NCI-H748 treated with DMSO at 0.1 percent for 48 hours (cell line): ENCODE measurements at places on chromosomes 12 and 14.

- no peak for DNase-seq
These were observed 28.1 kb downstream of the FBXO21 start for GRCh38 chr12:117162167-117162539.

DNA sequence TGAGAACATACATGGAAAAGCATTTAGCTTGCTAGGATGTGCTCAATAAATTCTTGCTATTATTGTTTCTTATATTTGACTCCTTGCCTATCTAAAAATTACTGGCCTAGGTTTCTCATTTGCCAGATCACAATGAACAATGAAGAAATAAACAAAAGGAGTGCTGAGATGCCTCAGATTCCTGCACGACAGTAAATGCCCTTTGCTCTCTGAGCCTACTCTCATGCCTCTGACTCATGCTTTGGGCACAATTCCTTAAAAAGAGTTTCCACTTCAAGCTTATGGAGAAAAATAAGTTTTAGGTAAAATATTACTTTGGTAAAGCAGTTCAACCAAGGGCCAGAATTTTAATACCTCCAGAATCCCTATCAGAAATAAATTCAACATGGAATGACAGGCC is 30.9 kb downstream of the GRIN2B start:
- no peak for DNase-seq

DNA sequence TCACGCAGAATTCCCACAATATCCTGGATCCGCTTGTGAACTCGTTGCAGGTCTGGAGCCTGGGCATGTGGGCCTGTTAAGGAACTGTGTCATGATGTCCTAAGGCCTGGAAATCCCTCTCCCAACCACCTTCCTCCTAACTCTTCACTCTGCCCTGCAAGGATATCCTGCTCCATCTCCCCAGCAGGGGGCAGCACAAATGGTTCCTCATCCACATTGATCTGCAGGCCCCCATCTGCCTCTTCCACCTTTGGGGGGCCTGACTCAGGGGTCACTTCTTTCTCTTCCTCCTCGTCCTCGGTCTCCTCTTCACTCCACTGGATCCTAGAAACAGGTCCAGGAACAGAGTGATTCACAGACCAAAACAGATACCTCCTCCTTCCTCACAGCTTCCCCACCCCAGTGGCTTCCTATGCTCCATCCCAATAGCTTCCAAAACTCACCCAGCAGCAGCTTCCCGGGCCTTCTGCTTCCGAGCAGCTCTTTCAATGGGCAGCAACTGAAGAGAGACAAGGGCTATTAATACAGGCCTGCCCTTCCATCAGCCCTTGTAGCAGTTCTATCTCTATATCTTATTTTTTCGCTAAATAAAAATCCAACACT is 4.5 kb downstream of the NOP2 start:
- peak; percentile 5 for DNase-seq

- no peak for DNase-seq
These were observed 241.4 kb downstream of the NUAK1 start for GRCh38 chr12:105897311-105897725.

DNA sequence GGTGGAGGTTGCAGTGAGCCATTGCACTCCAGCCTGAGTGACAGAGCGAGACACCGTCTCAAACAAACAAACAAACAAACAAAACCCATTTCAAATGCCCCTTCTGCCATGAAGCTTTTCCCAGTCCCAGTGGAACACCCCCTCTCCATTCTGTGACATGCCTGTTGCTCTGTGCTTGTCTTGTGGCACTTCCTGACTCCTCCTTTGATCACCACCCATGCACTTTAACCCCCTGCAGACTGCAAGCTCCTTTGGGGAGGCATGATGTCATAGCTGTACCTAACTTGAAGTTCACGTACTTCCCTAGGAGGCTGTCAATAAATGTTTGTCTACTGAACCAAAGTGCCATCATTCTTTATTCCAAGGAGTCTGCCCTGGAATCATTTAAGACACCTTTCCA is 64.7 kb downstream of the TMCC3 start:
- DNase-seq: no peak

- no peak for DNase-seq
These were observed 4.1 kb upstream of the CSAD start for GRCh38 chr12:53184828-53185227.

DNA sequence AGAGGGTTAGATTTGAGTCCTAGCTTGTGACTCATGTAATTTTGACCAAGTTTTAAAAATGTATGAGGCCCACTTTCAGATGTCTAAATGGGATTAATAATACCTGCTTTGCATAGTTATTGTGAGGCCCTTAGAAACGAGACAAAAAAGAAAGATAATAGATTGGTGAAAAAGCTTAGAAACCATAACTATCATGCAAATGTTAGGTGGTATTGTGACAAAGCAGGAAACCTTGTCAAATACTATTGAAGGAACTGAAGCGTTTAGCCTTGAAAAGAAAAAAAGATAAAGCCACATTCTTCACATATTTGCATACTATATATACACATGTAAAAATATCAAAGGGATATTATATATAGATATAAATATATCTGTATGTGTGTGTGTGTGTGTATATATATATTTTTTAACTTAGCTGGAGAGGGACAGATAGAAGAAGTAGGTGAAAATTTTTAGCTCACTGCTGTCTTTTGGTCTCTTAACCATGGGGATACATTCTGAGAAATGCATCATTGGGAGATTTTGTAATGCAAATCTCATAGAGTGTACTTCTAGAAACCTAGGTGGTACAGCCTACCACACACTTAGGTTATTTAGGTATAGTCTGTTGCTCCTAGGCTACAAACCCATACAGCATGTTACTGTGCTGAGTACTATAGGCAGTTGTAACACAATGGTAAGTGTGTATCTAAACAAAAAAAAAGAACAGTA is 270.3 kb downstream of the CCDC91 start:
- no peak for DNase-seq

- no peak for DNase-seq
These were observed 385.6 kb downstream of the GRIN2B start for GRCh38 chr12:13595536-13596443.

GRCh38 chr14:87898301-87898700 is 94.7 kb downstream of the GALC start:
- no peak for DNase-seq

- DNase-seq: no peak
These were observed 1.6 kb downstream of the OAS3 start for GRCh38 chr12:112939761-112940381.

DNA sequence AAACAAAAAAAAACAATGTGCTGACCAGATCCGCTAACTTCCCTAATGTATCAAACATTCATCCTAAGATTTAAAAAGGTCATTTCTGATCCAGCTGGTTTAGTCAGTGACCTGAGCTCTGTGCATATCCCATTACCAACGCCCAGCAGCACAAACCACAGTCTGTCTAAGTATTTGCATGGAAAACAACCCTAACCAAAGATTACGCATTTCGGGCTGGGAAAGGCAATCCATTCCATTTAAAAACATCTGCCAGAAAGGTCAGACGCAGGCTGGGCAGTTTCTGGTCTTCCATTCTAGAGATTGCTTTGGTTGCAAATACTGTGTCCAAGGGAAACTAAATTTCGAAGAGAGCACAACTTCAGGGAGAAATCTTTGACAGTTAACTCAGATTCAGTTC is 234.9 kb downstream of the FLRT2 start:
- DNase-seq: no peak

GRCh38 chr14:51323492-51323891 is 83.4 kb downstream of the TMX1 start:
- DNase-seq: no peak

DNA sequence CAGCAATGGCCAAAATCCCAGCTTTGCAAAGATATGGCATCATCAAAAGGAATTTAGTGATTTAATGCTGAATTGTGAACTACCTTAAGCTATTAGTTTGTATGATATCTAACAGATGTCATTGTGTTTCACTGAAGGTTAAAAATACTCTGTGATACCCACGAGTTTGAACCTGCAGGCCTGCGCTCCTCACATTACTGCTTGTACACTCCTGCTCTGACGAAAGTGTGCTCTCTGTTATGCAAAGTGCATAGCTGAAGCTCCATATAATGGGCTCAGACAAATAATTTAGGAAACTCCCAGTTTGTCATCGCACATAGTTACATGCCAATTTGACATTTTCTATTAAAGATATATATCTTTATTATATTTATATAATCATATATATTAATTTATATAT is 52.2 kb downstream of the SPPL3 start:
- DNase-seq: no peak

GRCh38 chr14:61266891-61267740 is 14.0 kb downstream of the TMEM30B start:
- DNase-seq: no peak

DNA sequence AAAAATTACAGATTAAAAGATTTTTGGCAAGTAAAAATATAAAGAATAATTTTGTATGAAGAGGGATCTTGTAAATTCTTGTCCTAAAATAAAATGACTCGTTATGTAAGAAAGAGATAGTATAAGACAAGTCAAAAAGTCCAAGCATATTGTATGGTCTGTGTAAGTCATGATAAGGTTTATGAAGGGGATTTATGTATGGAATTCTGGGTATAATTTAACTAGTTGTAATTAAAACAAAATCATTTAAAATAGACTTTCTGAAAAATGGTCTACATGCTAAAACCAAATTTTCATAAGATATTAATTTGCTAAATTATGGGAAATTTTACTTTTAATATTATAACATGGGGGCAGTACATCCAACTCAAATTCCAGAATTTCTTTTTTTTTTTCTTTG is 17.6 kb upstream of the PEX5 start:
- DNase-seq: no peak

- no peak for DNase-seq
These were observed 24.4 kb downstream of the GLRX5 start for GRCh38 chr14:95559203-95559602.

DNA sequence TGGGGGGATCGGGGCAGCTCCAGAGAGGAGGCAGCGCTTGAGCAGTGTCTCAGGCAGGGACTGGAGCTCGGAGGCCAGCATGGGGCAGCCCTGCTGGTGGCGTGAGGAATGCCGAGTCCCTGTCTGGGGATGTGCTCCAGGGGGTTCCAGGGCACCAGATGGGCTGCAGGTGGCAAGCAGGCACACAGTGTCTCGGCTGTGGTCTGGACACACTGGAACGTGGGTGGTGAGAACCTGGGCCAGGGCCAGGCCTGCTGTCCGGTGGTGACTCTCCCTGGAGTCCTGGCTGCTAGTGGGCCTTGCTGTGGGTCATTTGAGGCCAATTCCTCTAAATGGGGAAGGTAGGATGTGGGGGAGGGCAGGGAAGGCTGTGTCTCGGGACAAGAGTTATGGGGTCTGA is 199.4 kb upstream of the RTL1 start:
- DNase-seq: no peak

- no peak for DNase-seq
These were observed 394.2 kb downstream of the NUAK1 start for GRCh38 chr12:105744371-105745058.

DNA sequence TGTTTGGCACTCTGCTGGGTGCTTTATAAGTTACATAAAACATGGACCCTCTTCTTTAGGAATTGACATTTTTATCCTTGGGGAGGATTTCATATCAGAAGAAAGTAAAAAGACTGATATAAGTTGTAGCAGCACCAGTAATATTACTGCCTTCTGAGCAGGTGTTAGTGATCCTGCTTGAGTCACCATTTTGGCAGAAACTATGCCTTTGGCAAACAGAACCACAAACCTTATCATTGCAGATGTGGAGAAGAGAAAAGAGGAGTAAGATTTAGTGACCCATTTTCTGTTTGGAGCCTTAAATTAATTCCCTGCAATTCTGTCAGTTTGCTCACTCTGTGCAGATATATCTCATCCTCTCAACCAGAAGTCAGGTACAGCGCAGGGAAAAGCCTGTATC is 23.0 kb downstream of the ZNF410 start:
- no peak for DNase-seq

- DNase-seq: no peak
These were observed 3.9 kb downstream of the PLD4 start for GRCh38 chr14:104928391-104929133.

GRCh38 chr12:31017535-31017934 is 56.1 kb upstream of the DDX11 start:
- no peak for DNase-seq

- peak; percentile 31 for DNase-seq
These were observed 18.1 kb downstream of the PPM1H start for GRCh38 chr12:62916632-62917425.

- DNase-seq: no peak
These were observed 256.2 kb downstream of the DAD1 start for GRCh38 chr14:22332686-22333421.

DNA sequence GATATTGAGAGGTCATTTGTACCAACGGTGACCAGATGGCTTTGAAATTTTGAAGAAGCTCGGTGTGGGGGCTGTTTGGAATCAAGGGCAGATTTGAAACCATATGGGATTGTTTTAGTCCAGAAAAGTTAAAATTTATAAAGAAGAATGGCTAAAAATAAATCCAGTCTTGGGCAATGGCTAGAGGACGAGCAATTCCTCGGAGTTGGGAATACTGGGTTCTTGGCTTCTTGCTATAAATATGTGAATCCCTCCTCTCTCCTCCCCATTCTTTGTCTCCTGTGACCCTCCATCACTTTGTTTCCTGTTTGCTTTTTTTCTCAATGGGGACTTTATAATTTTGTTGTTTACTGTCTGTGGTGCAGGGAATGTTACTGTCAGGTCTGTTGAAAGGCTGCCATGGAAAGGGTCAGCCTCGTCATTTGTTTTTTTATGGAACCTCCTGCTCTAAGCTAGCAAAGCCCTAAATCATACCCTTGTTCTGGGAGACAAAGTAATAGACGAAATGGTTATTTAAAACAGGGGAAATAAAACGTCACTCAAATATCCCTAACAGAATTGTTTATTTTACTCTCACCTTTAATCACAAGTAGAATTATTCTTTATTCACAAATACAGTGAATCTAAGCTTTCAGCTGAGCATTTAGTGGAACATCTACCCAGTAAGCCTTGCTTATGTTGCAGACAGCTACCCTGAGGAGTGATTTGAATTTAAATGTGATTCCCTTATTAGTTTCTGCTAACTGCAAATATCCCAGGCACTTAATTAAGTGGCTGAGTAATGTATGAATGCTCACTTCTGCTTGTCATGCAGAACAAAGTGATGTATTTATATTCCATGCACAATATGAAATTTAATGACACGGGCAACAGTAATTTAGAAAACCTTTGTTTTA is 273.1 kb upstream of the NOVA1 start:
- DNase-seq: peak; percentile 91

- DNase-seq: no peak
These were observed 221.7 kb downstream of the ALG10B start for GRCh38 chr12:38538319-38538718.

DNA sequence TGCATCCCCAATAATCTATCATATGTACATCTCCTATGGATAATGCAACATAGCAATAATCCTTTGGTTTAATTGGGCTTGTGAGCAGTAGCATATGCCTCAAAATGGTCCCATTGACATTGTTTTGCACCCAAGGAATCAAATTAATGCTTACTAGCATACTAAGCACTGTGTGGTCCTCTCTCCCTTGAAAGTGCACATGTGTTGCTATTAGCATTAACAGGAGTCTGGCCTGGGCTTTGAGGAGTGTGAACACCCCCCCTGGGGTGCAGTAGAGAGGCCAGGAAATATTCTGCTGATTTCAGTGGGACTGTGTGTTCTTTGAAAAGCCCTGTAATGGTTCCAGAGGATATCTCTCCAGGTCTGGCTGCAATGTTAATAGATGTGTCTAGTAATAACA is 1148.4 kb downstream of the VRK1 start:
- DNase-seq: no peak

GRCh38 chr14:85535991-85536832 is 6.3 kb downstream of the FLRT2 start:
- DNase-seq: no peak

GRCh38 chr12:14564336-14564959 is 3.2 kb downstream of the PLBD1 start:
- no peak for DNase-seq
